ENCODE measurements at places on chromosomes 3 and 15.

- peak; percentile 4 for DNase-seq
These were observed 154.2 kb upstream of the TNIK start for GRCh38 chr3:171614318-171614921.

- no peak for DNase-seq
These were observed 71.6 kb downstream of the CHD2 start for GRCh38 chr15:92971713-92972112.

DNA sequence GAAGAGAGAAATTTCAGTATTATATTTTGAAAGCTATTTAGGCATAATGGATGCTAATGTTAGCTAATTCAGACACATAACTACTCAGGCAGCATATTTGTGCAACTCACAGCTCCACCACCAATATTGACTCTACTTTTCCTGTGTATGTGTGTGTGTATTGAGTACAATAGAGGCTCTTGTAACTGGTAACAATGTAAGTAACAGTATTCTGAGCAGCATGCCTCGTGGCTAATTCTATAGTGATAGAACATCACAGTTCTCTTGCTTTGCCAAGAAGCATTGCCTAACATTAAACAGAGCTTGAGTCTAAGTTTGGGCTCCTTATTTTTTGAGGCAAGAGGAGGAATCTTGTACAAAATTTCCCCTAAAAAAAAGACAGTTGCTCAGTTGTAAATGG is 98.6 kb upstream of the ARHGEF26 start:
- no peak for DNase-seq

GRCh38 chr3:16908896-16909295 is 24.1 kb downstream of the PLCL2 start:
- DNase-seq: no peak

DNA sequence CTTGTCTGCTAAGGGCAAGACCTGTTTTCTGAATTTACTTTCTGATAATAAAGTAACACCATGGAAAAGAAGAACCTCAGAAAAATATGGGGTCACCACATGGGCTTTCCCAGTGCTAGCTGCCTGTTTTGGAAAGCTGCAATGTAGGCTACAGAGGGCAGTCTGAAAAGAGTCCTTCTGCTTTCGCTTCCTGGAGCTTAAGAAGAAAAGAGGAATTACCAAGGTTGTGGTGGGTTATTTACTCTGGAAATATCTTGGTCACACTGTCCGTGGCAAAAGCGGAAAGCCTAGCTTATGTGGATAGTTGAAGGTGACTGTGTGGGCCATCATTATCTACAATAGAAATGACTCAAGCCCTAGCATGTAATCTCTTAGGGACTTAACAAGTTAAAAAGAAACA is 31.7 kb upstream of the IP6K2 start:
- DNase-seq: no peak

GRCh38 chr15:27843146-27843545 is 256.0 kb downstream of the OCA2 start:
- no peak for DNase-seq

DNA sequence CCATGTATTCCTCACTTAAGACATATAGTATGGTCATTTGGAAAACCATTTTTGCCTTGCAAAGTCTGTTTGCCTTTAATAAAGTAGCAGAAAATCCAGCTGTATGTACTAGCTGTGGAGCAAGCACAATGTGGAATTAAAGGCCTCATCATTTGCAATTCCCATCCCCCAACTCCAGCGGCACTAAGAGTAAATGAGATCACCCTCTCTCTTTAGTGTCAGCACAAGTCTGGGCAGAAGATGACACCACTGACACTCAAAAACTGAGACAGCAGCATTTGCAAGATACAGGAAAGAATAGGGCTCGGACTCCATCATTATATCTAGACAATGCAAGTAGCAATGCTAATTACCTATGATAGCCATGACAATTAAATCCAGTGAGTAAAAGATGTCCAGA is 24.7 kb upstream of the DYNC1LI1 start:
- DNase-seq: no peak

DNA sequence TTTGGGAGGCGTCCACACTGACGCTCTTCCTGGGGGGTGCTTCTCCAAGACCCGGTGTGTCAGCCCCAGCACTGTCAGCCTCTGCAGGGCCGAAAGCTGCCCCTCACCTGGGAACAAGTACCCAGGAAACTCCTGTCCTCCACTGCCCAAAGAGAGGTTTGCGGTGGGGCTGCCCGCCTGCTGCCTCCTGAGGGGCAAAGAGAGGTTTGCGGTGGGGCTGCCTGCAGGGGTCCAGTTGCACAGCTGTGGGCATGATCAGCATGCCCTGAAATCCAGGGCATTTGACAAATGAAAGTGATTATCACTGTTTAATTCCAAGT is 15.1 kb upstream of the SNRPA1 start:
- no peak for DNase-seq
